ENCODE measurements at places on chromosomes 4 and X.

- no peak for DNase-seq
Measured at GRCh38 chrX:140355922-140356321, 148.9 kb downstream of the SOX3 start.

- peak; percentile 61 for DNase-seq
Measured at GRCh38 chr4:149441338-149441737, 374.3 kb downstream of the IQCM start.

GRCh38 chrX:118702741-118703140 is 24.7 kb upstream of the IL13RA1 start:
- no peak for DNase-seq

DNA sequence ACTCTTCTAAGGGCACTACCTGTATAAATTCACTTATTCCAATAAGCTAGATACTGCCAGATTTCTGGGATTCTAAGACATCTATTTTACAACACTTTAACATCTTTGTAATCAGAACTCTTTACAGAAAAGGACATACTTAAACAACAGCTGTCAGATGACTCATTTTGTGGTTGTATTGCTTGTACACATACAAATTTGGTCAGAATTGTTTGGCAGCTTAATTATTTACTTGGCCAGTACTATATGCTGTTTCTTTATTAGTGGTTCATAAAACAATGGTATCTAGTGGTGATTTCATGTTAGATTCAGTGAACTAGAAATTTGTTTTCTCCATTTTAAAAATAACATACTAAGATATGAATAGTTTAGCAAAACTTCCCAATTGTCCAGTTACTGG is 27.2 kb downstream of the PALLD start:
- DNase-seq, result peak; percentile 58

DNA sequence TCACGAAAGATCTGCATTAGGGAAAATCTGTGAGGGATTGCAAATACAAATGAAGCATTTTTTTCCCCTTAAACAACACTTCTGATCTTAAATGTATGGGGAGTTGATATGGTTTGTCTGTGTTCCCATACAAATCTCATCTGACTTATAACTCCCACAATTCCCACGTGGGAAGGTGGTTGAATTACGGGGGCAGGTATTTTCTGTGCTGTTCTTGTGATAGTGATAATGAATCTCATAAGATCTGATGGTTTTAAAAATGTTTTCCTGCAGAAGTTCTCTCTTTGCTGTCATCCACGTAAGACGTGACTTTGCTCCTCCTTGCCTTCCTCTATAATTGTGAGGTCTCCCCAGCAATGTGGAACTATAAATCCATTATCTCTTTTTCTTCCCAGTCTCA is 107.4 kb upstream of the KCNIP4 start:
- no peak for DNase-seq

DNA sequence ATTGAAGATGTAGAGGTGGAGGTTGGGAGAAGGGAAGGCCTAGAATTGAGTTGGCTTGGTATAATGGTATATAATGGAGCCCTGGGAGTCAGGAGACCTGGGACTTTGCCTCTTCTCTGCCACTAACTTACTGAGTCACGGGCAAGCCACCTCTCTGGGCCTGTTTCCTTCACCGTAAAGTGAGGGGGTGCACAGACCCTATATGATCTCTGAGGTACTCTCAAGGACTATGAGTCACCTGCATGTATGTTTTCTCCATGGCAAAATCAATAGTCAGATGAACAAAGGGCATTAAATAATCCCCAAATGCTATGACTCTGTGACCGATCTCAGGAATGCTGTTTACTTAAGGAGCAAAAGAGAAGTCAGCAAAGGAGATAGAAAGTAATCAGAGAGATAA is 5.1 kb downstream of the P2RY4 start:
- no peak for DNase-seq

DNA sequence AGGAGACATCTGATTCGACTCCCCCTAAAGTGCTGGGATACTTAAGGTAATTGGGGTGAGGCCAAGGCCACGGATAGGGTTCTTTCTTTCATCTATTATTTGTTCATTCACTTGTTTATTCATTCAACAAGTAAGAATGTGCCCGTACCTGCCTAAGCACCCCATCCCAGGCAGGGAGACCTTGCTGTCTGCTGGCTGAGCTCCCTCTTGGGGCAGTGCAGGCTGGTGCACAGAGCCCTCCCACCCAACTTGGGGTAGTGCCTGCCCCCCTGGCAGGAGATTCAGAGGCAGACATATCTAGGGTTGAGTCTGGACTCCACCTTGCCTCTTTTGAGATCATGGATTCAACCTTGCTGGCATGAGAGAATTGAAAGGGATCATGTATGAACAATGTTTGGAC is 95.7 kb downstream of the DRD5 start:
- DNase-seq, result no peak

GRCh38 chr4:173121076-173121561 is 47.5 kb upstream of the GALNT7 start:
- DNase-seq, result peak; percentile 21

DNA sequence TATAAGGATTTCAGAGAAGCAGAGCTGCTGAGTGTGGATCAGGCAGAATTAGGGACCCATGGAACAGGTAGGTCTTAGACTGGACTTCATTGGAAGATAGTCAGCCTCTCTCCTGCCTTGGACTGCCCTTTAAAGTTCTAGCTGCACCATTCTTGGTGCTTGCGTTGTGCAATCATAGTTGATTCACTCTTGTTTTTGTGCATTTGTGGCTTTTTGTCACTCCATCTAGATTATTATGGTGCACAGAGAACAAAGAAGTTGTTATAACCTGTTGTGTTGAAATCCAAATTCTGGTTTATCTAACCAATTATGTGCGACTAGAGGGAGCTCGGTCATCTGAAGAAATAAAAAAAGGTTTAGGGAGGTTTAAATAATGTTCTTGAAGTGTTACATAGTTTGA is 59.3 kb downstream of the JADE1 start:
- DNase-seq, result peak; percentile 26

- no peak for DNase-seq
Measured at GRCh38 chrX:150567645-150568319, 639 bp upstream of the MTM1 start.

DNA sequence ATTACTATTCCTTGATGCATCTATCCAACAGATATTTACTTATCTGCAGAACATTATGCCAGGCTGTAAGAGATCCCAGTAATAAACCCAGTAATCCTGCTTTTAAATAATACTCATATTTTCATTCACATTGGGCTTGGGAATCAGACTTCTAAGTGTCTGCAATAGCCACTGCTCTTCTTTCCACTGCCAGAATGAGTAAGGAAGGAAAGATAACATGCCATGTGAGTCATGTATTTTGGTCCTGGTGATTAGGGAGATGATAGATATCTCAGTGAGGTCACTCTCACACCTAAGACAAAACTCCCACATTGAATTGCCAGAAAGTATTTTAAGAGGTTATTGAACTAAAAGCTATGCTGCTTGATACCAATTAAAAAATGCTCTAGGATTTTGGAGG is 13.9 kb upstream of the HEPH start:
- DNase-seq, result no peak

GRCh38 chr4:118280501-118281218 is 72.1 kb downstream of the PRSS12 start:
- DNase-seq, result peak; percentile 62

GRCh38 chrX:119423631-119424030 is 24.5 kb downstream of the SLC25A43 start:
- no peak for DNase-seq

DNA sequence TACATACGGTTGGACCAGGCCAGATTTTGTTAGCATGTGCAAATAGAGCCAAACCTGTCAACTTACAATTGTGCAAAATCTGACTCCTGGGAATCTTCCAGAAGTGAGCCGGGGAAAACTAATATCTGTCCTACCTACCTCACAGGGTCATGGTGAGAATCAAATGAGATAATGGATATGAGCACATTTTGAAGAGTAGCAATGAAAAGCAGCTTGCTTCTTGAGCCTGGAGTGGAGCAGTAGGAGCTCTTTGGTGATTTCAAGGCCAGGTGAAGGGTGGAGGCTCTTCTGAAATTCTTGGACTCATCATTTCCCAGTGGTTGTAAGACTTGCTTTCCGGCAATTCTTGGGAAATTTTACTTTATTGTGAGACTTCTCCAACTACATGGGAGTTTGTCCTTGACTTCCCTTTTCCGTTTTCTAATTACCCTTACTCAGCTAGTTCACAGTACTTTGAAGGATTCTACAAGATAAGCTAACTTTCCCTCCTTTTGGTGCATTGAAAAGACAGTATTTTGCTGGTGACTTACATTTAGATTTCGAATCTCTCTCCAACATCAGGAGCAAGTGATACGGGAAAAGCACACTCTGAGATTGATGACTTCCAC is 12.2 kb downstream of the PLAC1 start:
- DNase-seq, result no peak

GRCh38 chr4:5041699-5042098 is 9.6 kb upstream of the STK32B start:
- DNase-seq, result no peak

- DNase-seq, result peak; percentile 44
Measured at GRCh38 chr4:39464886-39465501, 6.1 kb downstream of the LIAS start.

GRCh38 chr4:158170691-158171561 is 1.9 kb downstream of the GASK1B start:
- peak; percentile 71 for DNase-seq

- no peak for DNase-seq
Measured at GRCh38 chrX:77174680-77175519, 272.3 kb upstream of the FGF16 start.

DNA sequence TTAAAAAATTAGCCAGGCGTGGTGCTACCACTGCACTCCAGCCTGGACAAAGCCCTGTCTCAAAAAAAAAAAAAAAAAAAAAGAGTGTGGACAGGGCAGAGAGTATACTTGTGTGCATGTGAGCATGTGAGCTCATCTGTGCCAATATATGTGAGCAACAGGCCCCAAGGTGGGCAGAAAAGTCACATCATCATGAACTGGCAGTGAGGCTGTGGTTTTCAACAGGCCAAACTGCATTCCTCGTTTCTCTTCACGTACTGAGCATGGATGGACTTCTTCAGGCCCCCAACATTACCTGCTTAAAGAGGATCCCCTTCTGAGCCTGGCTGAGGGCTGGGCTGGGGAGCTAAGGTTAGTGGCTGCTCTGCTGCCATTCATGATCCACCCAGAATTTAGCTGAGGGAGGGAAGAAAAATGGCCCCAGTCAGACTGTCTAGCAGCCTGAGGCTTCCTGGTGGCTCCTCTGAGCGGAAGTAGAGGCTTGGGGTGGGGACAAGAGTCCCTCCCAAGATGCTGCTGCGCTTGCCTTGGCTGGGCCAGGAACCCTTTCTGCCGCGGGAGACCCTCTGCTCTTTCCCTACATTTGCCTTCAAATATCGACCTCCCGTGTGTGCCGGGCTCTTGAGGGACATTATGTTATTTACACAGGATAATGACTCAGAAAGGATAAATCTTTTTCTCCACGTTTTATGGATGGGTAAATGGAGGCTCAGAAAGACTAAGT is 55.0 kb downstream of the DIPK2B start:
- DNase-seq, result no peak

DNA sequence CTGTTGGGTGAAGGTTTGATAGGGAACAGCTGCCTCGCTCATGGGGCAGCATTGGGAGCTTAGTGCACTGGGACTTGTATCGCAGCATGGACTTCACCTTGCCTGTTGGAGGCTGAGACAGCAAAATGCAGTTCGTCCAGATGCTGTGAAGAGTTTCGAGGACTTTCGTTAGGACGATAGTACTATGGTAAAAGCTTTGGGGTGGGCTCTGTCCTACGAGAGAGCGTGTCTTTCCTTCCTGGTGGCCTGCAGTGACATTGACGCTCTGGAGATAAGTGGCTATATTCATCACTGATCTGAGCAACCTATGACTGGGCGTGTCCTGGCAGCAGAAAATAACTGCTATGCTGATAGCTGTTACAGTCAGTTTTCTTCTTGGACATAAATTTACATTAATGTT is 44.8 kb downstream of the ARHGAP10 start:
- DNase-seq, result no peak

- no peak for DNase-seq
Measured at GRCh38 chr4:94965852-94966251, 208.1 kb downstream of the BMPR1B start.

DNA sequence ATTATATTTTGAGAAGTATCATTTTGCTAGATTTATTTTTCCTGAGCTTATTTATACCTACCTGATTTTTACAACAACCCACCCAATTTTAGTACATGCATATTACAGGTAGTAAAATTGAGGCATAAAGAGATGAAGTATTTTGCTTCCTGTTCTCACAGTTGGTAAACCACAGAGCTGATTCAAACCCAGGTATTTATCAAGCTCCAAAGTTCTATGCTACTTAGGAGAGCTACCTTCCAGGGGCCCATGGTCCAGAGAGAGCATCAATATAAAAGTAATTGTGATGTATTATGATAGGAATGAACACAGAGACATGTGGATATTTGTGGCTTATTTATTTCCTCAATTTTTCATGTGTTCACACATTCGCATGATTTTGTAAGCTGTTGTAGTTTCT is 20.2 kb upstream of the GBA3 start:
- DNase-seq, result no peak

DNA sequence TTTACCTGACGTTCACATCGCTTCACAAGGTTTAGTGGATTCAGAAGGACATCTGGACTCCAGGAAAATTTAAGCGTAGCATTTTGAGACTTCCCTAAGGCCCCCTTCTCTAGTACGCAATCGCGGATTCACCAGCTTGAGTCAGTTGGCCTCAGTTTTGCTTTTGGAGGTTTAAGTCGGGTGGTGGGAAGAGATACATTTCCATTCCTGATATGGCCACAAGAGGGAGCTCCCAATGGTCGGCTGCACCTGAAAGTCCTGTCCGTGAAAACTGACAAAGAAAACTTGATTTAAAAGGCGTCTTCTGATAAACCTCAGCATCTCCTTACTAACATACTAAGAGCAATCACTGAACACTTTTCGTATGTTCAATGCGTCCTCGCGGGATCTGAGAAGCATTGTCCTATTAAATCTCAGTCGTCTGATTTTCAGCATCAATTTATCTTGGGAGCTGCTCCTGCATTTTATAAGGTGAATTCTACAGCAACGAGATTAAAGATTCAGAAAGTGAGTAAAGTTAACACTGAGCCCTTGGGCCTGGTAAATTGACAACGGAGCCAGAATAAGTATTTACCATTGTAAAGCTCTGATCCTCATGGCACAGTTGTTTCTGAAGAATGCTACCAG is 50.6 kb downstream of the LGI2 start:
- peak; percentile 46 for DNase-seq

DNA sequence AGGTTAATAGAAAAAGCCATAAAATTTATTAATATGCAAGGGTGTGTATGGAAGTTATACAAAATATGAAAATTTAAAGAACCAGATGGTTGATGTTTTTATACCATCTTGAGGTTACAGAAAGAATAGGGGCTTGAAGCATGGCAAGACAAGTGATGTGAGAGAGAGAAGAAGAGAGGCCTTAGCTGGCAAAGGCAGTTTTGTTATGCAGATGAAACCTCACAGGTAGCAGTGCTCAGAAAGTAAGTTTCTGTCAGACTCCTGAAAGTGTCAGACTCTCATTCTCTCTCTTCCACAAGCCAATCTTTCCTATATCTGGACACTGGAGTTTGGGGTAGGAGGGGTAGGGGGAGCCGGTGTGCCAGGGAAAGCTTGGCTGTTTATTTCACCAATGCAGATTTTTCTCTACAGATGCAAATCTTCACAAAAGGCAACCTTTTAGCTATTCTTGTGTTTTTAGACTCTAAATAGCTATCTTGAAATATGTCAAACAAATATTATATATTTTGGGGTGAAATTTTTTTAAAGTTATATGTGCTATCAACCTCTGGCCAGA is 124.5 kb downstream of the CFAP299 start:
- no peak for DNase-seq

- DNase-seq, result no peak
Measured at GRCh38 chr4:17619416-17620105, 5.1 kb downstream of the MED28 start.
